Inflammatory macrophage treated with lipopolysaccharide for 4 hours (primary cell): ENCODE measurements at places on chromosomes 16 and 17.

- no peak for DNase-seq
Measured at GRCh38 chr16:54110016-54110981, 176.3 kb downstream of the IRX3 start.

DNA sequence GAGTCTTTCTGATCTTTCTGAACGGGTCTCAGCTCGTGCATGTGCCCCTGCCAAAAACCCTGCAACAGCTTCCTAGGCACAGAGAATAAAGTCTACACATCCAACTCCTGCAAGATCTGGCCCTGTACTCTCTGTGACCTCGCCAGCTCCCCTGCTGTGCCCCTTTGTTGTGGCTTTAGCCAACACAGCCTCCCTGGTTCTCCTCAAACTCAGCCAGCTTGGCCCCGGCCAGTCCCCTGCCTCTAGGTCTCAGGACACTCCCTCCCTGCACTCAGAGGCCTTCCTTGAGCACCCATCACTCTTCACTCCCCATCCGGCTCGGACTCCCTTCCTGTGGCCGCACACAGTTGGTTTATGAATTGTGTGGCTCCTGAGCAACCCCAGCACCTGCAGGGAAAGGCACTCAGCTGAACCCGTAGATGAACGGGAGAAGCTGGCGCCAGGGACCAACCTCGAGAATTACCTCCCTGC lies 1.4 kb downstream of the CEP131 start:
- DNase-seq: no peak

DNA sequence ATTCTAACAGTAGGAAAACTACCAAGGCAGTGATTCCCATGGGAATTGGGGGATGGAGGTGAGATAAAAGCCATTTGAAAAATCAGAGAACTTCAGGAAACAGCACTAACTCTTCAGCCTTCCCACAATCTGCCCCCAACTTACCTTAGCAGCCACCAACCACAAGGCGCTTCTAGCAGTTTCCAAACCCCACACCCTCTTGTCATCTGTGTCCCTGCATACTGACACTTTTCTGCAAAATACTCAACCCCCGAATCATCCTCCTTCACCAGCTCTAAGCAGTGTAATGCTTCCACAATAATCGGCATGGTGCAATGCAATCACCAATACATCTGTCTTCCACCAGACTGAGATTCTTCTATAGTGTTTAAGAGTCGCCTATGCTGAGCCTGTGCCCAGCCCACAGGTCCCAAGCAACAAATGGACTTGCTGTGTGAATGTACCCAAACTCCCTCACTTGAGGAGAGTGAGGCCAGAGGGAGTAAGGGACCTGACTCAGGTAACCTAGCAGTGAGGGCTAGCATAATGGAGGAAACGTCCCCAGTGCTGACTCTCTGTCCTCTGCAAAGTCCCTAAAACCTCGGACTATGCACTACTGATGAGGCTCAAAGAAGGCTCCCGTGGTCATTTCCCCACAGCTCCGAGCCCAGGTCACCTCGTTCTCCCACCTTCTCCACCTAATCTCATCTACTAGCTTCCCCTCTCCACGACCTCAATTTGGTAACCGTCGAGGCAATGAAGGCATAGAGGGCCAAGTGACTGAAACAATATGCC lies 943 bp downstream of the DYNC1LI2 start:
- DNase-seq: no peak

DNA sequence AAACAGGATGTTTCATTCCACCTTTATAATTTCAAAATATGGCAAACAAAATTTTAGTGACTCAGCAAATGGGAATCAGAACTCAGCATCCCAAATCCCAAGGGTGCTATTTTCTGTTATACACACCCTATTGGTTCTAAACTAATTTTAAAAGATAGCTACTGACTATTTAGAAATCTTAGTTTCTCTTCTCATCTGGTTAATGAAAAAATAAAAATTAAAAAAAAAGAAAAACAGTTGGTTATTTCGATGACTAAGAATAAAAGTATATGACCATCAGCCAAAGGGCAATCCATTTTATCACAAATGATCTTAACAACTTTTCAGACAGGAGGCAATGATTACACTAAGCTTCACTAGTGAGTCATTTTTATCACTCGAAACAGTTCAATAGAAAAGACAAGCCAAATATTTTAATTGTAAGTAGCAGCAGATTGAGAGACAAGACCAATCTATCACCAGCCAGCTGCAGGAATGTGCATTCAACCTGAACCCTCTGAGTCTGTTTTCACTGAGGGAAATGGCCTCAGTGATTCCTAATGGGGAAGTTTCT lies 15.2 kb downstream of the PHLPP2 start:
- DNase-seq: no peak

DNA sequence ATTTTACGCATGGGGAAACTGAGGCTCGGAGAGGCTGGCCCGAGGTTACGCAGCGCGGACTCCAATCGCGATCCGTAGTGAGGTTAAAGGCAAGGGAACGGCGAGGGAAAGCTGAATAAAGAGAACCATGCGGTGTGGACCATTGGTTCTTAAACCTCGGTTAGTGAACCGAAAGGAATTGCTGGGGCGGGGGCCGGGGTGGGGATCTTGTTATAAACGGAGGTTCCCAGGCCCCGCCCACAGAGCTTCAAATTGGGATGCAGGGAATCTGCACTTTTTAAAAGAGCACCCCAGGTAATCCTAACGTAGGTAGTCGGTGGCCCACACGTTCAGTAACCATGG lies 524 bp downstream of the IQCK start:
- peak; percentile 7 for DNase-seq

GRCh38 chr17:37719866-37720265 lies 25.0 kb downstream of the HNF1B start:
- DNase-seq: no peak

DNA sequence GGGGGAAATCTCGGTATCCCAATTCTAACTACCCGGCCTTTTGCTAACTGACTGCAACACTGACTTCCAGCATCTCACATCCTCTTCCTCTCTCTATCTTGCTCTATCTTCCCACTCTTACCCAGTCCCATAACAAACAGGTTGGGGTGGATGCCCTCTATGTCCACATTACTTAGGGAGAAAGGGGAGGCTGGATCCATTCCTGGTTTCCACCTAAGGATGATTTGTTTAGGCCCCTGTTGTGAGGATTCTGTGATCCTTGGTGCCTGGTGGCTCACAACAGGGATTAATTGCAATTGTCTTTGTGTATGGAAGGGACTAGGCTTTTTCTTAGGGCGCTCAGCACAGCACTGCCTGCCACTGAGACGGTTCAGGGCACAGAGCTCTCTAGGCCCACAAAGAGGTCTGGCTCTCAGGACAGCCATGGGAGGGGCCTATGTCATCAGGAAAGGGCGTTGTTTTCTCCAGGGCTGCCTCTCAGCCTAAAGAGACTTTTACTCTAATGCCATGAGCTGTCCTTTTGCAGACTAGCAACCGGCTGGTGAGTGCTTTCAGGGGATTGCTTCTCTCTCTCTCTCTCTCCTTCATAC lies 612.1 kb upstream of the SALL1 start:
- DNase-seq: no peak

DNA sequence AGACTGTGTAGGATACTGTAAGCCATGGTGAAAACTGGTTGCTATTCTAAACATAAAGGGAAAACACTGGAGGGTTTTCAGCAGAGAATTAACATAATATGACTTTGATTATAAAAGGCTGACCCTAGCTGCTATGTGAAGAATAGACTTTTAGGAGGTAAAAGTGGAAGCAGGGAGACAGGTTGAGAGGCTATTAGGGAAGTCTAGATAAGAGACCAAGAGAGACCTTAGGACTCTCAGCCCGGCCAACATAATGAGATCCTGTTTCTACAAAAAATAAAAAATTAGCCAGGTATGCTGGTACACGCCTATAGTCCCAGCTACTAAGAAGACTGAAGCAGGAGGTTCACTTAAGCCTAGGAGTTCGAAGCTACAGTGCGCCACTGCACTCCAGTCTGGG lies 393.2 kb upstream of the PMFBP1 start:
- no peak for DNase-seq

- peak; percentile 14 for DNase-seq
Measured at GRCh38 chr16:17205279-17206211, 265.2 kb downstream of the XYLT1 start.

GRCh38 chr17:38320482-38320881 lies 23.3 kb downstream of the GPR179 start:
- no peak for DNase-seq

DNA sequence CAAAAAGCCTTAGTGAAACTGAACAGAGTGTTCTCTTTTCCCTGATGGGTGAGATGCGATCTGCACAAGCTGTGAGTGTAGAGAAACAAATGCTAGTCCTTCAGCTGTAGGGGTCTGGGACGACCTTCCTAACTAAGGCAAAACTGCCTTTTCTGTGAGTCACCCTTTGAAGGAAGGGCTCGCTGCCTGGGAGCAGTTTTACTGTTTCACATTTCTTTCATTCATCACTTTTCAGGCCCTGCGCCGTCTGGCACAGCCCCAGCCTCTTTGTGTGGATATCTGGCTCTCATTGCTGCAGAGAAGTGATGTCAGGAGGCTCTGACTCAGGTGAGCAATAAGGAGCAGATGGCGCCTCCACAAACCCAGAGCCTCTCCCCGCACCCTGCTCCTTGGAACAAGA lies 57.4 kb downstream of the HS3ST3A1 start:
- no peak for DNase-seq

- DNase-seq: no peak
Measured at GRCh38 chr16:52572656-52573055, 25.7 kb upstream of the TOX3 start.

DNA sequence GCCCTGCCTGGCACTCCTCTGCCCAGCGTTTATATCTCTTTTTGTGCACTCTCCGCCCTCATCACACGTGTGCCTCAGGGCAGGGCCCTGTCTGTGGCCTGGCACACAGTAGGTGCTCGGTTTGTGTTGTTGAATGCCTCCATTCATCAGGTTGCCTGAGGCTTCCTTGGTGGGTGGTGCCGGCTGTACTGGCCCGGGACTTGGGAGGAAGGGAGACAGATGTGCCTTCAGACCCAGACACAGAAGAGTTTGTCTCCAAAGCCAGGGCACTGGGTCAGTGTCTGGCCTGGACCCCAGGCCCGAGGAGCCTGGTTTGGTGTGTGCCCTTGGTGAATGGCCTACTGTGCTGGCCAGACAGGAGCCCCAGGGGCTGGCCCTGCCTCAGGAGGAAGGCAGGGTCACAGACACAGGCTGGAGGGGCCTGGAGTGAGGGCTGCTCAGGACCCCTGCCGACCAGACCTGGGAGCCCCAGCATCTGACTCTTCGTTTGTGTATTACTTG lies 71.6 kb downstream of the RAI1 start:
- no peak for DNase-seq

- no peak for DNase-seq
Measured at GRCh38 chr16:14041164-14041563, 30.0 kb upstream of the MRTFB start.

DNA sequence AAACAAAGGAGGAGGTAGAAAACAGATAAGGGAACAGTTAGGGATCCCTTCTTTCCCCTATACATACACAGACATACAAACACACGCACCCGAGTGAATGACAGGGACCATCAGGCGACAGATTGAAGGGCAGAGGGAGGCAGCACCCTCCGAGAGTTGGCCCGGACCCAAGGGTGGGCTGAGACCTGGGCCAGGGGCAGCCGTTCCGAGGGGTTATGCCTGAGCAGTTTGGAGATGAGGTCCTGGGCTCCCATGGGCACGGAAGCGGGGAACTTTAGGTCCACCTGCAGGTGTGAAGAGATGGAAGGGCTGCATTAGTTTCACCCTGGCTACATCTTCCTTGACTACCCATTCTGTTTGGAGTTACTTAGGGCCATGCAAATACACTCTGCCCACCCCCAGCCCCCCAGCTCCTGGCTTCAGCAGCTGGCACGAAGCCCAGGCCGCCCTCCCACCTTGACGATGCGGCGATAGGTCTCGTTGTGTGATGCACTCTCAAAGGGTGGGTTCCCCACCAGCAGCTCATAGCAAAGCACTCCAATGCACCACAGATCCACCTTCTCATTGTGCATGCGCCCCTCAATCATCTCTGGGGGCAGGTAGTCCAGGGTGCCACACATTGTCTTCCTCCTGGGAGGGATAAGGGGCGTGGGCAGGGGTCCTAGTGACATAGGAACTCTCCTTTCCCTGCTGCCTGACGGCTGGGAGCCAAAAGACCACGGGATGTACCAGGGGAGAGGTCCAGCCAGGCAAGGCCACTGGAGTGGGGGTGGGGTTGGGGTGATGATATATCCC lies 5.4 kb downstream of the AURKB start:
- DNase-seq: no peak

- DNase-seq: no peak
Measured at GRCh38 chr16:87126403-87127025, 190.7 kb downstream of the C16orf95 start.

DNA sequence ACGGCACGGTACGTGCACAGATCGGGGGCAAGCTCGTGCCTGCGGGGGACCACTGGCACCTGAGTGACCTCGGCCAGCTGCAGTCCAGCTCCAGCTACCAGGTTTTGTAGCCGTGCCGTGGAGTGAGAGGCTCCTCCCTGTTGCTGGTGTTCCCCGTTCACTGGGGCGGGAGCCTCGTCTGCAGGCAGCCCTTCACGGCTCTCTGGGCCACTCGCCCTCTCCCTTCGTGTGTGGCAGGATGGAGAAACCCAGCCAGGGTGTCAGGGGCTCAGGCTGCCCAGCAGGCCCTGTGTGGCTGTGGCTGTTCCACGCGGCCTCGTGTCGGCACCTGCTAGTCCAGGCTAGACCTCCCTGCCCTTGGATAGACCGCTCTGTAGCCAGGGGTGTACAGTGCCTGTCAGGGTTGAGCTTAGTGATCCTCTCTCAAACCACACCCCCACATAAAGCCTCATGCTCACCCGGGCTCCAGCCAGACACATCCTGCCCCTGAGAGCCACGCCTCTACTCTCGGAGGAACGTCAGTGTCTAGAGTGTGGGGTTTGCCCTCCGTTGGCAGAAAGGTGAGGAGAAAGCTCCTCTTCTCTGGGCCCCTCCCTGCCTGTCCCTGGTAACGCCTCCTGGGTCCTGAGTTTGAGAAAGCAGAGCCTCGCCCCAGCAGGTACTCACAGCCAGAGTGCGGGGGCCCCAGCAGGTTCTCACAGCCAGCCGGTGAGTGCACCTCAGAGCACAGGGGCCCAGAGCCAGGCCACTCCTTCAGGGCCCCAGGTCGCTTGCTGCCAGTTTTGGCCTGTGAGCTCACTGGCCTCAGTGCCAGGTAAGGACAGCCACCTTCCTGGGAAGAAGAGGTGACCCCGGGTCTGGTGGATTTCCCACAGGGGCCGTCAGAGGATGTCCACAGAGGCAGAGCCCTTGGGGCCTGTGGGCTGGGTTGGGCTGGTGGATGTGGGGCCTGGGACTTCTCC lies 27.7 kb downstream of the NME3 start:
- no peak for DNase-seq

GRCh38 chr16:11016993-11017392 lies 72.6 kb downstream of the CLEC16A start:
- no peak for DNase-seq

GRCh38 chr17:11779892-11780291 lies 181.6 kb downstream of the DNAH9 start:
- DNase-seq: no peak

- DNase-seq: no peak
Measured at GRCh38 chr16:9860876-9861275, 321.4 kb downstream of the GRIN2A start.
